HCT116 (cell line): ENCODE measurements at places on chromosomes 5 and 9. TPM values are rescaled to one million over a fixed set of nuclear protein-coding genes. Genes with fewer than 3 reads are reported as not detected.

TRAF1 gene
- total RNA-seq: 1.7 TPM

PTGDS gene
- total RNA-seq: 3.1 TPM

UBAP2 gene
- 51.3 TPM for total RNA-seq

FOXD4L5 gene
- 0.61 TPM for total RNA-seq

DNA sequence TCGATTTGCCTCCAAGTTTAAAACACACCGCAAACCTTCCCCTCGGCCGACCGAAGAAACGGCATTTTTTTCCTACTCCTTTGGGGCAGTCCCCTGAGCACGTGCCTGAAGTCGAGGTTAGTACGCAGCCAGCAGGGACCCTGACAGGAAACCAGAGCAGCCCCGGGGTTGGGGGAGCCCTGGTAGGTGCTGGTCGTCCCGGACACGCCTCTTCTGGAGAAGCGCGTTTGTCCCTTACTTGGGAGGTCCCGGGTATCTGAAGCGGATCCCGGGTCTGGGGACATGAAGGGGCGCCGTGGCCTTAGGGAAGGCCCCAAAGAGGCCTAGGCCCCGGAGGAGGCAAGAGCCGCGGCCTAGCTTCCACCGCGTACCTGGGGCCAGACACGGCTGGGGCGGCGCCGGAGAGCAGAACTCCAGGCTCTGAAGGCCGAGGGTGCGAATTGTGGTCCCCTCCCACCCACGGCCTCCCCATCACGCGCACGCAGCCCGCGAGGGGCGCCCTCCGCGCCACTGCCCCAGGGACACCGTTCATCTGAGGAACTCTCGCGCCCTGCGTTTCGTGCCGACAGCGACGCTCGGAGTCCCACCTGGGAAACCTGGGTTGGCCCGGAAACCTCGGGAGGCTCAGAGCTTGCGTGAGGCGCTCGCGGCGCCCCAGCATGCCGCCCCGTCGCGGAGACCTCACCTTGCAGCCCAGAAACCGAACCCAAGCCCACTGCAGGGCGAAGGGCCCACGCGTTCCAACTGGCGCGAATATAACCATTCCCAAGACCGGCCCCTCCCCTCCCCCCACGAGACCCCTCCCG, 10.4 kb downstream of the OTP start:
- no peak for DNase-seq

DNA sequence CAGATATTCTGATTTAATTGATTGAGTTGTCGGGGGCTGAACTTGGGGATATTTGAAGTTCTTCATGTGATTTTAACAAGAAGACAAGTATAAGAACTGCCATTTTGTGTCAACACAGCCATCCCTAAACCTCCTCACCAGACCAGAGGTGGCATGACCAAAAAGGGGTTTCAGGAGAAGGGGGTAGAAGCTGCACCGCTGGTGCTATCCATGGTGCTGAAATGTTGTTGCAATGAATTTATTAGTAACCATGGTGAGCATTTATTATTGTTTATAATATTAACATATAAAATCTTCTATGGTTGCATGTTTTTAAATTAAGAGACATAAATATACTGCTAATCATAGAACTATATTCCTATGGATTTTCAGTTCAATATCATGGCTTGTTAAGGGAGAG, 72.3 kb downstream of the GNA14 start:
- DNase-seq: no peak

GABRA1 gene
- total RNA-seq: not detected

DNA sequence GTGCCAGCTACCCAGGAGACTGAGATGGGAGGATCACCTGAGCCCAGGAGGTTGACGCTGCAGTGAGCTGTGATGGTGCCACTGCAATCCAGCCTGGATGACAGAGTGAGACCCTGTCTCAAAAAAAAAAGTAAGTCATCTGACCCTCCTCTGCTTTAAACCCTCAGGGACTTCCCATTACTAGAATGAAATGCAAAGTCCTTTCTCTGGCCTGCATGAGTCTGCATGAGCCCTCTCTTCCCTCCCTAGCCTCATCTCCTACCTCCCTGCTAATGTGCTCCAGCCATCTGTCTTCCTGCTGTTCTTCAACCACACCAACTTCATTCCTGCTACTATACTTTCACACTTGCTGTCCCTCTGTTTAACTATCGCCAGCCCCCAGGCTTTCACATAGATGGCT, 15.3 kb downstream of the IL5 start:
- no peak for DNase-seq

DNA sequence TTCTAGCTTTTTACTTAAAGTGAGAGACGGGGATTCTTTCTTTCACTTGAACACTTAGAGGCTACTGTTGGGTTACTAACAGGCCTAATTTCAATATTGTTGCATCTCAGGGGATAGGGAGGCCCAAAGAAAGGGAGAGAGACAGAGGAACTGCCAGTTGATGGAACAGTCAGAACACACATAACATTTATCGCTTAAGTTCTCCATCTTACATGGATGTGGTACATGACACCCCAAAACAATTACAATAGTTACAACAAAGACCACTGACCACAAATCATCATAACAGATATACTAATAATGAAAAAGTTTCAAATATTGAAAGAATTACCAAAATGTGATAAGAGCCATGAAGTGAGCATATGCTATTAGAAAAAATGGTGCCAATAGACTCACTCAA, 4.3 kb upstream of the RIC1 start:
- no peak for DNase-seq

- DNase-seq: no peak
Measured at GRCh38 chr9:135592331-135592590, 30.7 kb downstream of the PAEP start.

DNA sequence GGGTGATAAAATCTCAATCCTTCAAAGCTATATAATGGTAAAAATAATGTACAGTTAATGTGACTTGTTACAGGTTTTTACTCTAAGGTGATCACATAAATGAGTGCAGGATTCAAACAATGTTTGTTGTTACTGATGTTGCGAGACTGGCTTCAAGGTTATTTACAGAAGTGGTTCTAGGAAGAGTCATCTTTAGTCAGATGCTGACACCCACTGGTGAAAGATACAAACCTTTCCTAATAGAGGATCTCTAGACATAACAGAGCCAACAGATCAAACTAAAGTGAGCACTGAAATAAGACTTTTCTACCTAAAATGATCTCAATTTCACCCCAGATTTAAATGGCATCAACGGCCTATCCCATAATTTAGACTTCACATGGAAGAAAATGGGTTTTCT, 20.2 kb downstream of the ARSB start:
- peak; percentile 48 for DNase-seq
